ENCODE measurements at places on chromosomes 5 and 9. TPM values are rescaled to one million over a fixed set of nuclear protein-coding genes. Genes with fewer than 3 reads are reported as not detected.

The CHSY3 gene
- total RNA-seq: 4.7 TPM

The ADAMTS16 gene
- total RNA-seq: 1.1 TPM

DNA sequence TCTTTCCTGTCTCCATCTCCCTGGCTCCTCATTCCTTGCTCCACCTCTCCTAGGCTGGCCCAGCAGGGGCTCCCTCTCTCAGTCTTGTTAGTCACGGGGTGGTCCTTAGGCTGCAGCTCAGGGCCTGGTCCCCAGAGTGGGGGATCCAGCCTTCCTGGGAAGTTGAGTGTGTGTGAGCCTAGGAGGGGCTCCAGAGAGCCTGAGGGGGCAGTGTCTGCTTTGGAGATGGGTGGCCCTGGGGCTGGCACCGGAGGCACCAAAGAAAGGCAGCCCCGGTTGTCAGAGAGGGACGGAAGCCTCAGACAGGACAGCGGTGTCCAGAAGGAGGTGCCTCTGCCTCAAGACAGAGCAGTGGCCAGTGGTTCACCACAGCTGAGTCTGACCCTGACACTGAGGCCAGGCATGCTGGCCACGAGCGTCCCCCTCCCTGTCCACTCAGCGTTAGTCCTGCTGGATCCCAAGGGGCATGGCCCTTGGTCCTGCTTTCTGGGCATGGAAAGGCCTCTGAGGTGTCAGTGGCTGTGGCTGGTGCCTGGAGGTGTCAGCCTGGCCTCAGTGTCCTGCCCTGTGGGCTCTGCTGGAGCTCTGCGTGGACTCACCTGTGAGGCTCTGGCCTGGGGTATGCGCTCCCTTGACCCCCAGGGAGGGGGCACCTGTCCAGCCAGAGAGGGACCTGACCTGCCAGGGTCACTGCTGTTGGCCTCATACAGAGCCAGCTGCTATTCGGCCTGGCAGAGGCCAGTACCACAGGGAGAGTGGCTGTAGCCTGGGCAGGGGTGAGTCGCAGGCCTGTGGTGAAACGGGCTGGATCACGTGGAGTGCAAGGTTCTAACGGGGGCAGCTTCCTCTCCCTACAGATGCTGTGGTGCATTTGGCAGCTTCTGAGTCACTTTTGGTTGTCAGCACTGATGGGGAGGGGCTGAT, 130.6 kb downstream of the CACNA1B start:
- no peak overlapping the region for H3K4me3 ChIP-seq
- no peaks in the 10 kb centered on the region for H3K4me1 ChIP-seq
- H3K27me3 ChIP-seq: peaks cover 4% of the 10 kb centered on the region
- H3K36me3 ChIP-seq: no peaks in the 10 kb centered on the region

DNA sequence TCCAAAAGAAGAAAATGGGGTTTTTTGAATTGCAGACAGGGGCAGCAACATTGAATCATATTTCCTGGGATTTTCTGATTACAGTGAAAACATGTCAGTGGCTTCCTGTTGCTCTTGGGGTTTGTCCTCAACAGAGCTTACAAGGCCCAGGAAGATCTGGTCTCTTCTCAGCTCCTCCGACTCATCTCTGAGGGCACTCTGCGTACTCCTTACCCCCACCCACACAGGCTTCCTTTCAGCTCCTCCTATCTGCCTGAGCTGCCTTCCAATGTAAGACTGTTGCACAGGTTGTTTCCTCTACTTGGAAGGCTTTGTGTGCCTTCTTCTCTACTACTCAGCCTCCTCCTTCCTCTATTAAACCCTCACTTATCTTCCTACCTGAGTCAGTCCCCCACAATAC, 245.1 kb upstream of the MEF2C start:
- no peaks in the 10 kb centered on the region for H3K36me3 ChIP-seq
- H3K27me3 ChIP-seq: no peaks in the 10 kb centered on the region
- no peak overlapping the region for H3K27ac ChIP-seq

DNA sequence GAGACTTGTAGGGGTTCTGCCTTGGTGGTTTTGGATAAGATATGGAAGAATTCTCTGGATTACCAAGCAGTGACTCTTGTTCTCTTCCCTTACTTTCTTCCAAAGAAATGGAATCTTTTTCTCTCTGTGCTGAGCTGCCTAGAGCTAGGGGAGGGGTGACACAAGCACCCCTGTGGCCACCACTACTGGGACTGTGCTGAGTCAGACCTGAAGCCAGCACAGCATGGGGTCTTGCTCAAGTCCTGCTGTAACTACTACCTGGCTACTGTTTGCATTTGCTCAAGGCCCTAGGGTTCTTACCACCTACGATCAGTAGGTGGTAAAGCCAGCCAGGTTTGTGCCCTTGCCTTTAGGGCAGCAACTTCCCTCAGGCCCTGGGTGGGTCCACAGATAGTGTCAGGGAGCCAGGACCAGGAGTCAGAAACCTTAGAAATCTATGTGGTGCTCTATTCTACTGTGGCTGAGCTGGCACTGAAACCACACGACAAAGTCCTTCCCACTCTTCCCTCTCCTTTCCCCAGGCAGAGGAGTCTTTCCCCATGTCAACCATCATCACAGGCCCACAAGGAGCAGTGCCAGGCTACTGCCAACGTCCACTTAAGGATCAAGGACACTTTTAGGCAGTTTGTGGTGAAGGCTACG, 53.8 kb downstream of the SREK1 start:
- no peaks in the 10 kb centered on the region for H3K36me3 ChIP-seq
- no peak overlapping the region for H3K27ac ChIP-seq
- no peak for DNase-seq
- H3K4me1 ChIP-seq: no peaks in the 10 kb centered on the region

GRCh38 chr5:181170237-181170825, 22.9 kb downstream of the OR2V2 start:
- H3K36me3 ChIP-seq: no peaks in the 10 kb centered on the region
- peaks cover 25% of the 10 kb centered on the region for H3K4me1 ChIP-seq
- peaks cover 92% of the 10 kb centered on the region for H3K27me3 ChIP-seq
- DNase-seq: no peak

- DNase-seq: no peak
- no peaks in the 10 kb centered on the region for H3K27me3 ChIP-seq
- H3K27ac ChIP-seq: no peak overlapping the region
- no peak overlapping the region for H3K4me3 ChIP-seq
Observed at GRCh38 chr5:6361101-6361500, 17.2 kb downstream of the MED10 start.

DNA sequence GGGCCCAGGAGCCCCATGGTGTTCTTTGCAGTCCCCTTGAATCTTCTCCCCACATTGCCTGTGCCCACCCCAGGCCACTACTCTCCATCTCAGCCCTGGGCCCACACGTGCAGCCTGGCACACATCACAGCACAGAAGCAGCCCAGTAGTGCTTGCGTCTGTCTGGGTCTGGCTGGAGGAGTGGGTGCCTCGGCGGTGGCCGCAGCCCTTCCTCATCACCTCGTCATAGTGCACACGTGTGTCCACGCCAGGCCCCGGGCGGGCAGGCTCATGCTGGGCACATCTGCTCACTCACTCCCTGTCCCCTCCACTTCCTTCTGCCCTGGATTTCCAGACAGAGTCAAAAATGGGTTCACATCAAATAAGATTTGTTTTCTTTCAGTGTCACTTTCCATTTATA, 33.3 kb downstream of the FGF1 start:
- no peak overlapping the region for H3K27ac ChIP-seq
- no peak for DNase-seq
- no peaks in the 10 kb centered on the region for H3K36me3 ChIP-seq
- no peaks in the 10 kb centered on the region for H3K27me3 ChIP-seq

DNA sequence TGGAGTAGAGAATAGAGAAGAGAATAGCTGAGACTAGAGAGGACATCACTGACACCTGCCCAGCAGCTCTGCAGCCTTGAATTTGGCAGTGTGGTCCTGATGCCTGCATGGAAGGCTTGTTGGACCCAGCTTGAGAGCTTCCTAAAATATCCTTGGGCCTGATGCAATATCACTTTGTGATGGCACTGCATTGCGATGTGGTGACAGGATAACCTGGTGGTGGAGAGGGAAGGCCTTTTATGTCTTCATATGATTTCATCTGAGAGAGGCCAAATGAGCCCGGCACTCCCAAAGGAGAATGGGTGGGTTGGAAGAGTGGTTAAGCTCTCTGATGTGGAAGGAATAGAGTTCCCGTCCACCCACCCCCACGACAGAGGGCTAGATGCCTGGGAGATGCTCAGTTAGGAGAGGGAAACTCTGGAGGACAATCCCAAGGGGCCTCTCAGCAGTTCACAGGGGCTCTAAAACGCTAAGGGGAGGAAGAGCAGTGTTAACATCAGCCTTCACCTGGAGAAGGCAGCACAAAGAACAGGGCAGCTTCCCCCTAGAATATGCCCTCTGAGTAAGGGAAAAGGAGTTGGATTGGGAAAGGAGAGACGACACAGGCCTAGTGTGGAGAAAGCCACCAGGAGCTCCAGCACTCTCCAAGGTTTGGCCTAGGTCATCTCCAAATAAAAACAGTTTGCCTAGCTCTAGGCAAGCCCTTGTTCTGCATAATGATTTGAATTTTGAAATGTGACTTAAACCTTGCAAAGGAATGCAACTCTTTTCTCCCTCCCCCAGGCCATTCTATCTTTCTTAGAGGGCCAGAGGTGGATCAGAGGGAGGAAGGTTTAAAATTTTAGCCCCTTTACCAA, 99.8 kb upstream of the SSBP2 start:
- H3K4me1 ChIP-seq: peaks cover 27% of the 10 kb centered on the region
- H3K27me3 ChIP-seq: no peaks in the 10 kb centered on the region
- no peaks in the 10 kb centered on the region for H3K36me3 ChIP-seq
- H3K27ac ChIP-seq: peak overlapping the region; percentile 95

DNA sequence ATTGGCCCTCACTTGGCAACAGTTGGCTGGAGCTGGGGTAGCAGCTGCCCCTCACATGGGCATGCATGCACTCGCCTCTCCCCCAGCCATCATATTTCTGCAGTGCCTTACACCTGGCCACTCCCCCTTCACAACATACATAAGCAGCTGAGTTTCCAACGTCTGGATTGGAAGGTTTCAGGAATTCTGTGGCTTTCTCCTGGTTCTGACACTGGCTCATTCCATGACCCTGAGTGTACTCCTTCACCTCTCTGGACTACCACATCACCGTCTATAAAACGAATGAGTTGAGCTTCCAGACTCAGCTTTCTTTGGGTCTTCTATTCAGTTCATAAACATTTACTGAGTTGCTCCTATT, 84.3 kb downstream of the GALNT10 start:
- DNase-seq: no peak
- H3K27ac ChIP-seq: no peak overlapping the region
- no peaks in the 10 kb centered on the region for H3K27me3 ChIP-seq
- no peak overlapping the region for H3K4me3 ChIP-seq

Measured in lower lobe of right lung (tissue), 2 donors.